ENCODE measurements at places on chromosomes 2 and 18.

DNA sequence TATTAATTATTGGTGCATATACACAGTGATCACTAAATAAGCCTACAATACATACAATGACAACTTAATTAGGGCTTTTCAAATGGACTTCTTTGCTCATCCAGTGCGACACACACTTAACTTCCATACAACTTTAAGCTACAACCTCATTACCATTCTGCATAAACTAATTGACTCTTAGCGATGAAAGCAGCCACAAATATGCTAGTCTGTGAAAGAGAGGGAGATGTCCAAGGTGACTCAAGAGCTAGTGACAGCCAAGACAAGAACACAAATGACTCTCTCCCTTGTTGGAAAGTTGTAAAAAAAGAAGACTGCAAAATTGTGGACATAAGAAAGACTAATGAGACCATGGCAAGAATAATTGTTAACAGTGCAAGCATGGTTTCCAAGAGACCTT, 264.8 kb downstream of the ARHGAP15 start:
- no peak for DNase-seq

DNA sequence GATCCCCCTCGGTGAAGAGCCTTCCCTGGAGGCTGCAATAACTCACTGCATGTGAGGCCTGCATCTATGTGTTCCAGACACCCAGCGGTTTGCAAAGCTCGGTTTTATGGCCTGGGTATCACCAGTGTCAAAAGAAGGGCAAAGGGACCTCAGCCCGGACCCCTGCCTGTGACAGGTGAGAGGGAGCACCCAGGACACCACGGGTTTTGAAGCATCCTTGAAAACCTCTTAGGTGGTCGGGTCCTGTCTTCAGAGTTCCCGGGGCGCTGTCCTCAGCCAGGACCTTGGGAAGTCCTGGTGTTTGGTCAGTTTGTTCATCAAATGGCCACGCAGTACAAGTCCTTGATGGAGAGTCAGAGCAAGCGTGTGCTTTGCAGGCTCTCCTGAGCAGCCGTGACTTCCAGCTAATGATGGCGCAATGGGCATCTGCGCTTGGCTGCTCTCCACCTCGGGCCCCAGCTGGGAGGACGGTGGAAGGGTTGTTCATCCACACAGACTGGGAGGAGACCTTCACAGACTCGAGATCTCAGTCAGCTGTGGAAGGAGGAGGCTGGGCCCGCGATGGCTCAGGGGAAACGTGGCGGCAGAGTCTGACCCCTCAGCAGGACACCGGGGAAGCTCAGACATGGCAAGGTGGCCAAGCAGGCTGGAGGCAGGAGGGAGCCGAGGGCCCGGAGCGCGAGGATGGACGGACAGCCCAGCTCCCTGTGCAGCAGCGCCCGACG, 113.1 kb upstream of the GPC1 start:
- no peak for DNase-seq

DNA sequence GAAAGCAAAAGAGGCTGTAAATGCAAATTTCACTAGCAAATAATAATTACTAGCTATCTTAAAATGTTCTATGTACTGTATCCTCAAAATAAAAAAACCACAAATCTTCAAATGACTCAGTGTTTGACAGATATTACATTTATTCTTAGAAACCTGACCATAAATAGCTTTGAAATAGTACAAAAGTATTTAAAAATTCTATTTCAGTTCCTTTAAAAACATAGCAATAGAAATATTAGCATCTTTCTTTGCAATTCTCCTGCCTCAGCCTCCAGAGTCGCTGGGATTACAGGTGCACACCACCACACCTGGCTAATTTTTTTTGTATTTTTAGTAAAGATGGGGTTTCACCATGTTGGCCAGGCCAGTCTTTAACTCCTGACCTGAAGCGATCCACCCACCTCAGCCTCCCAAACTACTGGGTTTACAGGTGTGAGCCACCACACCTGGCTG, 50.6 kb downstream of the MSH6 start:
- DNase-seq, result no peak

DNA sequence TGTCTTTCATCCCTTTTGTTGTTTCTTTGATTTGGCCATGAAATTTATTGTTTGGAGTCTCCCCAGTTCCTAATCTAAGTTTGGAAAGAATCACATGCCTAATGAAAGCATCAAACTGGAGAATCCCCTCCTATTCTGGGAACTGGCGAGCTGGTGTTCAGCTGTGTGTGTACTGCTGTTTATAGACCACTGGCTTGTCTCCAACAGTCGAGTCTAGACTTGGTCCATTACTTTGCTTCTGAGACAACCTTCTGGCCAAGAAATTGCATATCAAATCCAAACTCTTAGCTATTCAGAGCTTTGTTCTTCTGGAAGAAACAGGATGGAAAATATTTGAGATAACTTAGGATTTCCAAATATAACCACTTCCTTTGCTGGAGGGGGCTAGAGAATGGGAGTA, 111.5 kb upstream of the THSD7B start:
- DNase-seq, result no peak

GRCh38 chr2:22449696-22450095, 935.3 kb upstream of the KLHL29 start:
- no peak for DNase-seq

GRCh38 chr2:98484652-98485452, 40.2 kb downstream of the INPP4A start:
- no peak for DNase-seq

DNA sequence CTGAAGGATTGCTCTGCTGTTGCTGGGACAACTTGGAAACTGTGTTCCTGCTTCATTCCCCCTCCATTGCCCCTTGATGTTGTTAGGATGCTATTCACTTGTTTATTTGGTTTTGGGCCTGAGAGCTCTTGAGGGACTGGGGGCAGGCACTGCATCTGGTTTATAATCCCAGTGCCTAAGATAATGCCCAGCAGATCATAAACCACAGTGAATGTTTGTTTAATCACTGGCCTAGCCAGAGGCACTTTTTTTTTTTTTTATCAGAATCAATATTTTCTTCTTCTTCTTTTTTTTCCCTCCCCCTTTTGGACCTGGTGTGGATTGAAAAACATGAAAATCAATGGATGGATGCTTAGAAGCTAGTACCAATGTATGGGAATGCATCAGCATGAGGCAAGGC, 38.1 kb downstream of the KCNS3 start:
- no peak for DNase-seq

Data from MM.1S (cell line).